ENCODE measurements at places on chromosomes 12 and 14.

- no peak for DNase-seq
Measured at GRCh38 chr12:132266802-132267201, 62.6 kb downstream of the GALNT9 start.

- no peak for DNase-seq
Measured at GRCh38 chr12:661720-662486, 1.3 kb downstream of the NINJ2 start.

DNA sequence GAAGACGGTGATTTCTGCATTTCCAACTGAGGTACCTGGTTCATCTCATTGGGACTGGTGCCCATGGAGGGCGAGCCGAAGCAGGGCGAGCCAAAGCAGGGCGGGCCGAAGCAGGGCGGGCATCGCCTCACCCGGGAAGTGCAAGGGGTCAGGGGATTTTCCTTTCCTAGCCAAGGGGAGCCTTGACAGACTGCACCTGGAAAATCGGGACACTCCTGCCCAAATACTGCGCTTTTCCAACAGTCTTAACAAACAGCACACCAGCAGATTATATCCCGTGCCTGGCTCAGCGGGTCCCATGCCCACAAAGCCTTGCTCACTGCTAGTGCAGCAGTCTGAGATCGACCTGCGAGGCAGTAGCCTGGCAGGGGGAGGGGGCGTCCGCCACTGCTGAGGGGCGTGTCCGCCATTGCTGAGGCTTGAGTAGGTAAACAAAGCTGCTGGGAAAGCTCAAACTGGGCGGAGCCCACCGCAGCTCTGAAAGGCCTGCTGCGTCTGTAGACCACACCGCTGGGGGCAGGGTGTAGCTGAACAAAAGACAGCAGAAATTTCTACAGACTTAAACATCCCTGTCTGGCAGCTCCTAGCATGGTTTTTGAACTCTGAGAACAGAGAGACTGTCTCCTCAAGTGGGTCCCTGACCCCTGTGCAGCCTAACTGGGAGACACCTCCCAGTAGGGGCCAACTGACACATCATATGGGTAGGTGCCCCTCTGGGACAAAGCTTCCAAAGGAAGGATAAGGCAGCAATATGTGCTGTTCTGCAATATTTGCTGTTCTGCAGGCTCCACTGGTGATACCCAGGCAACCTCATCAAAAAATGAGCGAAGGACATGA is 77.2 kb downstream of the BAZ1A start:
- no peak for DNase-seq

GRCh38 chr14:35988972-35989690 is 163.0 kb downstream of the BRMS1L start:
- DNase-seq, result no peak

- no peak for DNase-seq
Measured at GRCh38 chr12:69947897-69948296, 122.9 kb downstream of the MYRFL start.

DNA sequence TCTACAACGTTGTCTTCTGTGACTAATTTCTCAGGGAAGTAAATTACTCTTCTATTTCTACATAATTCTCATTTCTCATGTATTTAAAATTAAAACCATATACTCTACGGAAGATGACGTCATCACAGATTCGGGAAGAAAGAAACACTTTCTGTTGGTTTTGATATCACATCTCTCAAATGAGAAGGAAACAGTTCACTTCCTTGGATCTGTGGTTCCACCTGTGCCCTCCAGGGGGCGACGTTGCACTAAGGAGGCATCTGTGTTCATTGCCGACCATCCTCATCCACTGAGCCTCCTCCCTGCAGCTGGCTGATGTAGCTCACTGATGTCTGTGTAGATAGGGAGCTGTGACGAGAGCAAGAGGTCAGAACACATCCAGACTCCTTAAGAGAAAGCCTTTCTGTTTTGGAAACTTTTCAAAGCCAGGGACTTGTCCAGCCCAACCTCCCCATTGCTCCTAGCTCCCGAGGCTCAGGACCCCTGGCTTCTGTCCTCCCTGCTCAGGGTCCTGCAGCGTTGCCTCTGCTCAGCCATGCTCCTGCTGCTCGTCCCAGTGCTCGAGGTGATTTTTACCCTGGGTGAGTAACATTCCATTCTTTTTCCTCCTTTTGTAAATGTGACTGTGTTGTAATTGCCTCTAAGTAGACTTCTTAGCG is 172.7 kb upstream of the OR4E1 start:
- peak; percentile 54 for DNase-seq

GRCh38 chr12:92421701-92422100 is 276.1 kb upstream of the BTG1 start:
- no peak for DNase-seq

- DNase-seq, result no peak
Measured at GRCh38 chr12:19287302-19287701, 152.0 kb upstream of the AEBP2 start.

- no peak for DNase-seq
Measured at GRCh38 chr14:59338761-59339160, 126.4 kb downstream of the GPR135 start.

GRCh38 chr14:28542040-28542439 is 224.5 kb upstream of the FOXG1 start:
- DNase-seq, result no peak

GRCh38 chr12:38904537-38905479 is 583 bp downstream of the CPNE8 start:
- peak; percentile 59 for DNase-seq

- no peak for DNase-seq
Measured at GRCh38 chr12:113874999-113875561, 91.0 kb downstream of the RBM19 start.
